ENCODE measurements at places on chromosomes 13 and 19. TPM values are rescaled to one million over a fixed set of nuclear protein-coding genes. Genes with fewer than 3 reads are reported as not detected.

- no peak for DNase-seq
These were observed 38.2 kb upstream of the ZNF492 start for GRCh38 chr19:22595918-22596341.

- DNase-seq = no peak
These were observed 1.6 kb downstream of the FSTL3 start for GRCh38 chr19:677601-678436.

DNA sequence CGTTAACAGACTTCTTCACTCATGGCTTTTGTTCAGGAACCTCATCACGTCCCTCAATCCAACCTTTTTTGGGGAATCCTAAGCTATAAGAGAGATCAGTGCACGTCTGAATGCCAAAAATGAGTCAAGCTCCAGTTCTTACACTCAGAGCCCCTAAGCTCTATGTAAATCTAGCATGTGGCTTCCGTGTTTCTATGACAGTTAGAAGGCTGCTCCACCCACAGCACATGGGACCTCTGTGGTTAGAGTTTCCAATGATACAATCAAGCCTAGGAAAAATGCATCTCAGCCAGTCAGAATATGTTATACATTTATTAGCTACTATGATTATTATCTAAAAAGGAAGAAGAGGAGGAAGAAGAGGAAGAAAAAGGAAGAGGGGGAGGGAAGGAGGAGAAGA is 135.9 kb downstream of the ENOX1 start:
- DNase-seq = no peak

DNA sequence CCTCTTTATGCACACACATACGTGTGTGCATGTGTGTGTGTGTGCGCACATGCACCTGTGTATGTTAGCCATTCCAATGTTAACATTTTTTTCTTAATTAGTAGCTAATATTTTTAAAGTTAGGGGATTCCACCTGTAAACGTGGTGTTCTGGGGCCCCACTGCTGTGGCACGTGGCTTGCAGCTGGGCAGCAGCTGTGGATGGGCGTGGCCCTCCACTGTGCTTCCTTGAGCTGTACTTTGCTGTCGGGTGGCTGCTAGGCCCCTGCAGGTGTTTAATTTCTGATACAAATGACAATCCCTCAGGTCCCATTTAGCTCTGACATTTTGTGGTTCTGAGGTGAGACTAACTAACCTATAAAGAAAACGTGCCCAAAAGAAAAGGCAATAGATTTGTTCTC is 58.9 kb upstream of the GJB6 start:
- no peak for DNase-seq

DNA sequence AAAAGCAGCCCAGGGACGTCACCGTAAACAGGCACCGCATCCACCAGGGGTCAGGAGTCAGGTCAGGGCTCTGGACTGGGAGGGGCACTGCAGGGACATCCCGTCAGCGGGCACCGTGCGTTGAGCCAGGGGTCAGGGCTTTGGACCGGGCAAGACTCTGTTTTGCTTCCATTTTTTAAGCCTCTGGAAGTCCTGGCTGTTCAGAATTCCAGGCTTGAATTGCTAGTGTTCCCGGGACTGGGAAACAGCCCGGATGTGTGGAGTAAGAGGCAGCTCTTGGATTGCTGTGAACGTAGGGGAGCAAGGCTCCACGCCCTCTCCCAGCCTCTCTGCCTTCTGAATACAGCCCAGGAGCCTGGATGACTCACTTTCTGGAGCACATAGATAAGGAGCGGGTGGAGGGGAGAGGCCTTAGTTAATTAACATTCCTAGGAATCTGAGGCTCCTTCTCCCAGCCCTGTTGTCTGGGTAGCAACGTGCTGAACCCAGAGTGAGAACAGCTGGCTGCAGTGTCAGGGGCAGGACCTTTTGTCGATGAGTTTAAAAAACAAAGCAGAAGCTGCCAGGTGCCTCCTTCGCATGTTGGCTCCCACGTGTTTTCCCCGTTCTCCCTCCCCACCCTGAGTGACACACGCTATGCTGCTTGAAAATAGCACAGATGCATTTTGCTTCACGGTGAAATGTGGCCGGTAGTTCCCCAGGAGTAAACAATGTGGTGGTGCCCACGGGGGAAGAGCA is 21.9 kb downstream of the ATP11A start:
- DNase-seq = no peak

- no peak for DNase-seq
These were observed 231.0 kb upstream of the IRS2 start for GRCh38 chr13:110017379-110017778.

- DNase-seq = no peak
These were observed 16.8 kb downstream of the FCGBP start for GRCh38 chr19:39917561-39918182.

DNA sequence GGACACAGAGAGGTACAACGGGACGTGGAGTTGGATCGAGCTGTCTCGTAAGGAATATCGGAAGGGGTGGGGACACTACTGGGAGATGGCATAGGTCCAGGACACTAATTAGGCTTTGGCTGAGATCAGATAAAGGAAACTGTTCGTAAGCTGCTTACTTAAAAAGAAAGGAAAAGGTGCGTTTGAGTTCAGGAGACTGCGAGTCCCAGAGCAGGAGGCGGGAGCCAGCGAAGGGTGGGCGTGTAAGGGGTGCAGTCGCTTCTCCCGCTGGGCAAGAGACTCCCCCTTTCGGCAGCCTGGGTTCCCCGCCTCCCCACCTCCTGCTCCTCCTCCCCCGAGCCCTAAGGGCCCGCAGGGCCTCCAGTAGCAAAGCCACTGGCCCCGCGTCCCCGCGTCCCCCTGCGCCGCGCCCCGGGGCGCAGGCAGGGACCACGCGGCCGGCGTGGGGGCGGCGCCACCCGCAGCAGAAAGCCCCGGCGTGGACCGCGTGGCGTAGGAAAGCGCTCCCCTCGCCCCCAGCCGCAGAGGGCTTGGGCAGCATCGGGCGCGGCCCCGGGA is 547 bp downstream of the ABCC4 start:
- peak; percentile 60 for DNase-seq

DNA sequence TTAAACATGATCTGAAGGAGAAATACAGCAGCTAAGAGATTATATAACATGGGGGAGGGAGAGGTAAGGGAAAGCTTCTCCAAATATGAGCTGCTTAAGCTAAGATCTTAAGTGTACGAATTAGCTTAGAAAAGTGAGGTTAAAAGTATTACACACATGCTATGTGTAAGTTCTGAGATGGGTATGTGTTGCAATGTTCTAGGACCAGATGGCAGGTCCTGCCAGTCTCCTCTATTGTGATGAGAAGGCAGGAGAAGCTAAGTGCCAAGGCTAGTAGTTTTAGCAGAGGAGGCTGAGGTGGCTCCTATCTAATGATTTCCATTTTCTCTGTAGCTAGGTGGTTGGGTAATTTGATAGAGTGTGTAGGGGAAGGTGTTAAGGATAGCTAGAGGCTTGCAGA is 57.6 kb downstream of the MICU2 start:
- no peak for DNase-seq

- DNase-seq = no peak
These were observed 8.5 kb upstream of the CERS1 start for GRCh38 chr19:18904334-18905057.

DNA sequence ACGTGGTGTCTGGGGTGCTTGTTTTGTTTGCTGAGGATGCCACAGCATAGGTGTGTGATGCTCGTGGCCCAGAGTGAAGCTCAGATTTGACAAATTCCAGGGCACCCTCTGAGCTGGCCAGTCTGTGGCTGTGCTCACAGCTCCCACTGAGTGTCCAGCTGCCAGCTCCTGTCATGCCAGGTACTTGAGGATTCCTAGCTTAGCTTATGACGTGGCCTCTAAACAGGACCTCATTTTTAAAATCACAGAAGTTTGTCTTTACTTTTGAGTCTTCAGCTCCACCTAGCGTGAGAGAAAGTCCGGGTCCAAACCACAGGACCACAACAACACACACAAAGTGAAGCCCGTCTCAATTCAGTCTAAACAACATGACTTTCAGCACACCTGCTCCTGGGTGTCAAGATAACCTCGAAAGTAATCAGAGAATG is 117.3 kb downstream of the RAB20 start:
- DNase-seq = no peak

DNA sequence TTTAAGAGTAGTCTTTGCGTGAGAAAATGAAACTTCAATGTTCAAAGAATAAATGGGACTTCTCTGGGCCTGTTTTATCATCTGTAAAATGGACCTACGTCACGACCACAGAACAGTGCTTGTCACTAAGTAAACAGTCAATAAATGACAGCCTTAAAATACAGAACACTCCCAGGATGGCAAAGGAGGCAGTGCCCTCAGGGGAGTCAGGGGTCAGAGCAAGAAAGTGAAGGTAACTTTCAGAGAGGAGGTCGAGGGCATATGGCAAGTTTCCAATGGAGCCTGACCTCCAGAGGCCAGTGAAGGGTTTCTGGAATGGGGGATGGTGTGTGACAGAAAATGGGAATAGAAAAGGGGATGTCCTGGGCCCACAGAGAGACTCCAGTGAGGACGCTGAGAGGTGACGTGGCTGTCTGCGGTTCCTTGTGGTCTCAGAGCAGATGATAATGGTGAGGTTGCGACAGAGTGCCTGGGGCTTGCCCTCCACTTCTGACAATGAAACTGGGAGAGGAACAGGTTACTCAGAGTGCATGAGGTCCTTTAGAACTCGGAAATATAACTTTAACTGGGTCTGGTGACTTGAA is 91.8 kb downstream of the UBL3 start:
- DNase-seq = peak; percentile 86

- no peak for DNase-seq
These were observed 1315.4 kb downstream of the PCDH9 start for GRCh38 chr13:65914716-65915115.

- no peak for DNase-seq
These were observed 34.9 kb downstream of the SIPA1L3 start for GRCh38 chr19:37941782-37942515.

- DNase-seq = no peak
These were observed 587.3 kb downstream of the EFNB2 start for GRCh38 chr13:105948143-105948542.

DNA sequence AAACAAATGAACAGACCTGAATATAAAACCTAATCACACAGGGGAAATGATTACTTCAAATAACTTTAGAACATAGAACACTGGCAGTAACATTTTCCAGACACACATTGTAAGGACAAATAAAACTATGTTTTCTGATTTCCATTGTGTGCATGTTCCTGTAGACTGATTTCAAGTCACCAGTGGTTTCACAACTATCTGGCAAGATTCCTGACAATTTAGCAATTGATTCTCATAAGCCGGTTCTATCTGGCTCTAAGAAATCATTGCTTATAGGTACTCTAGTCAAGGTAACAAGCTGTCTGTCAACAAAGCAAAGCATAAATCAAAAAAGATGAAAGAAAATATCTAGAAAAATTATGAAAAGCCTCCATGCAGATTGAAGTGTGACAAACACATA is 19.6 kb upstream of the PCCA start:
- no peak for DNase-seq

GRCh38 chr19:41225238-41226052 is 6.4 kb downstream of the AXL start:
- DNase-seq = peak; percentile 76

- peak; percentile 27 for DNase-seq
These were observed 45.8 kb downstream of the LRCH1 start for GRCh38 chr13:46598820-46599180.

DNA sequence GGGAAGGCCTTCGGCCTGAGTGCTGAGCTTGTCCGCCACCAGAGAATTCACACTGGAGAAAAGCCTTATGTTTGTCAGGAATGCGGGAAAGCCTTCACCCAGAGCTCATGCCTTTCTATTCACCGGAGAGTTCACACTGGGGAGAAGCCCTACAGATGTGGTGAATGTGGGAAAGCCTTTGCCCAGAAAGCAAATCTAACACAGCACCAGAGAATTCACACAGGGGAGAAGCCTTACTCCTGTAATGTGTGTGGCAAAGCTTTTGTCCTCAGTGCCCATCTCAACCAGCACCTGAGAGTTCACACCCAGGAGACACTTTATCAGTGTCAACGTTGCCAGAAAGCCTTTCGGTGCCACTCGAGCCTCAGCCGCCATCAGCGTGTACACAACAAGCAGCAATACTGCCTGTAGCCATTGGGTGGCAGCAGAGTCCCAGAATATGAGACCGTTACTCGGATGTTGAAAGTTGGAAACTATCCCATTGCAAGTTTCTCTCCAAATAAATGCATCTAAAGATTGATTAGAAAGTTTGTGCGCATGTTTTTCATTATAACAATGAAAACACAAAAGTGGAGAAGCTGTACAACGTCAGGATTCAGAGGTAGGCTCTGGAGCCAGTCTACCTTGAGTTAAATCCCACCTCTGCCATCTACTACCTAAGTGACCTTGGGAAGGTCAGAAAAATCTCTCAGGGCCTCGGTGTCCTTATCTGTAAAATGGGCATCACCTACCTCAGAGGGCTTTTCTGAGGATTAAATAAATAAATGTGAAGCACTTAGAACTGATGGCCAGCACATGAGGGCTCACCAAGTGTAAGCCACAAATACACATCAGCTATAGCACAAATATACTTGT is 21.1 kb downstream of the ZNF473 start:
- DNase-seq = peak; percentile 61

GRCh38 chr19:45045671-45046353 is 7.0 kb downstream of the CLASRP start:
- no peak for DNase-seq

GRCh38 chr19:10682397-10683063 is 18.7 kb upstream of the QTRT1 start:
- no peak for DNase-seq

GRCh38 chr19:5036698-5037563 is 68.0 kb downstream of the KDM4B start:
- no peak for DNase-seq

GRCh38 chr13:40094056-40094455 is 438.6 kb downstream of the COG6 start:
- no peak for DNase-seq

DNA sequence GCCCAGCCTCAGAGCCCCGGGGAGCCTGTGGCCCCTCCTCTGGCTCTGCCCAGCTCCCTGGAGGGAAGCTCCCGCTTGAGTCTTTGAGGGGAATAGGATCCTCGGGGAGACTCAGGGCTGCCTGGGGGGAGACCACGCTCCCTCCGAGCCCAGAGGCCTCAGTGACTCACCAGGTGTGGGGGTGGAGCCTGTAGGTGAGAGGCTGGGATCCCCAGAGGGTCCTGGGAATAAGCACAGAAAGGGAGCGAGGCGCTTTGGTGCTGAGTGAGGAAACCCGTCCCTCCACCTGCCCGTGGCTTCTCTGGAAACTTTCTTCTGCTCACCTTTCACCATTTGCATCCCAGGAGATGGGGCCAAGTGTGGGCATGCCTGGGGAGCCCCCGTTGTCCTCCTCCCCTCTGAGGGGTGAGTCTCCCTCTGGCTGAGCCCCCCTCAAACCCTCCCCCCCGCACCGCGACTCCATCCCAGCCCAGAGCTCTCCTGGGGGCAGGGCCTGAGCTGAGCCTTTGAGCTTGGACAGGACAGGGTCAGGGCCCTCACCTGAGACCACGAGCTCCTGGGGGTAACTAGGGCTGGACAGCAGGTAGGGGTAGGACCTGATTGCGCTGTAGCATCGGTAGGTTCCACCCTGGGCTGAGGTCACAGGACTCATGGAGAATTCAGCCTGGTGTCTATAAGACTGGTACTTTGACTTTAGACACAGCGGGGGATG is 2.7 kb downstream of the LILRB5 start:
- DNase-seq = no peak

Gene KIR3DL3
- not detected for total RNA-seq

Gene NKG7
- total RNA-seq = 149 TPM

Gene CRTC1
- total RNA-seq = 5.6 TPM

Gene LYPD3
- 2.3 TPM for total RNA-seq

Gene MISP3
- total RNA-seq = 2.5 TPM

Gene PGPEP1
- total RNA-seq = 29.0 TPM
